HepG2 (cell line): ENCODE measurements at places on chromosomes 12 and 14. TPM values are rescaled to one million over a fixed set of nuclear protein-coding genes. Genes with fewer than 3 reads are reported as not detected.

Gene AJUBA
- 109 and 157 TPM in 2 replicates for total RNA-seq

Gene SLCO1B1
- not detected in 2 replicates for total RNA-seq

Gene TSPAN8
- total RNA-seq = 3.2 and 3.9 TPM in 2 replicates

Gene CCDC196
- total RNA-seq = not detected in 2 replicates

Gene BEST3
- not detected in 2 replicates for total RNA-seq

Gene TAS2R8
- 0.09 TPM in 1 of 2 replicates, not detected in the other for total RNA-seq

Gene NTN4
- 9.5 and 11.5 TPM in 2 replicates for total RNA-seq

DNA sequence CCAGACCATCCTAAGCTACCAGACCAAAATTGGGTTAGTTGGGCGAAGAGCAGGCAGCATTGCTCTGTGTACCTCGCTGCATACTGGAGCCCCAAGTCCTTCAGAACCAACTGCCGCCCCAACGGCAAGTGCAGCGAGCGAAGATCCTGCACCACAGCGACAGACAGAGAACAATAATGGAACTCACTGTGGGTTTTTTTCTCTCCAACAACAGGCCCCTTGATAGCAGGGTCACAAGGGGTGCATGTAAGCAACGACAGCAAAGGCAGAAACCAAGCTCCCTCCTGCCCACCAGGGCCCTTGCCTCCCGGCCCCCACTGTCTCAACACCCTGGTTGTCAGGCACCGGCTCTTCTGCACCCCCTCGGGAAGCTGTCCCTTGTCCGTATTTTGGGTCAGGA lies 39.0 kb downstream of the RNF34 start:
- no peaks in the 10 kb centered on the region for H3K4me1 ChIP-seq
- DNase-seq = no peak
- no peak overlapping the region for H3K27ac ChIP-seq
- peaks cover 34% of the 10 kb centered on the region for H3K36me3 ChIP-seq
- H3K27me3 ChIP-seq = no peaks in the 10 kb centered on the region

- DNase-seq = no peak
- H3K4me1 ChIP-seq = peaks cover 36% of the 10 kb centered on the region
- H3K27ac ChIP-seq = no peak overlapping the region
- no peaks in the 10 kb centered on the region for H3K36me3 ChIP-seq
- no peak overlapping the region for H3K4me3 ChIP-seq
- no peaks in the 10 kb centered on the region for H3K27me3 ChIP-seq
These were observed 33.6 kb downstream of the RPGRIP1 start for GRCh38 chr14:21313512-21313911.

DNA sequence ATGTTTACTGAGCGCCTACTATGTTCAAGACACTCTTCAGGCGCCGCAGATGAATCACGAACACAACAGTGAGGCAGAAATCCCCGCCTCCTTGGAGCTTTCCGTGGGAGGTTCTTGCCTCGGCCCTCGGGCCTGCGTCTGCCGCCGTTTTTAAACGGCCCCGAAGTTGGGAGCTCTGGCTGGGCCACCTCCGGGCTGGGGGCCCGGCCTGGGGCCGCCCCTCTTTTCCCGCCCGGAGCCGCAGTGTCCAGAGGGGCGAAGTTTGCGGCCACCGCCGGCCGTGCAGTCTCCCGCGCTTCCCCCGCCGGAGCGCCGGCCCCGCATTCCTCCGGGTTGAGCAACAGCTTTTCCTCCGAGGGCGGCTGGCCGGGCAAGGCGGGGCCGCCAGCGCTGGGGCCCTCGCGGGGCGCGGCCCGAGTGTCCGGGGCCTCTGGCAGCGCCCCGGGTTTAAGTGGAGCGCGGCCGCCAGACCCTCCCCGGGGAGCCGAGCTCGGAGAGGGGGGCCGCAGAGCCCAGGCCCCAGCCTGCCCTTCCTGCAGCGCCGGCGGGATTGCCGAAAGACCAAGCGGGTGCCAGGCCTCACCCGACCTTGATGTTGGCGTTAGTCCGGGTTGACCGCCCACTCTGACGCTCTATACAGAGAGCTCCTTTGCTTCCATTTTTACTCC lies 18.7 kb upstream of the CTDSP2 start:
- peaks cover 65% of the 10 kb centered on the region for H3K27me3 ChIP-seq
- H3K36me3 ChIP-seq = no peaks in the 10 kb centered on the region
- H3K4me3 ChIP-seq = peak overlapping the region; percentile 74
- H3K4me1 ChIP-seq = peaks cover 15% of the 10 kb centered on the region
- no peak overlapping the region for H3K27ac ChIP-seq

DNA sequence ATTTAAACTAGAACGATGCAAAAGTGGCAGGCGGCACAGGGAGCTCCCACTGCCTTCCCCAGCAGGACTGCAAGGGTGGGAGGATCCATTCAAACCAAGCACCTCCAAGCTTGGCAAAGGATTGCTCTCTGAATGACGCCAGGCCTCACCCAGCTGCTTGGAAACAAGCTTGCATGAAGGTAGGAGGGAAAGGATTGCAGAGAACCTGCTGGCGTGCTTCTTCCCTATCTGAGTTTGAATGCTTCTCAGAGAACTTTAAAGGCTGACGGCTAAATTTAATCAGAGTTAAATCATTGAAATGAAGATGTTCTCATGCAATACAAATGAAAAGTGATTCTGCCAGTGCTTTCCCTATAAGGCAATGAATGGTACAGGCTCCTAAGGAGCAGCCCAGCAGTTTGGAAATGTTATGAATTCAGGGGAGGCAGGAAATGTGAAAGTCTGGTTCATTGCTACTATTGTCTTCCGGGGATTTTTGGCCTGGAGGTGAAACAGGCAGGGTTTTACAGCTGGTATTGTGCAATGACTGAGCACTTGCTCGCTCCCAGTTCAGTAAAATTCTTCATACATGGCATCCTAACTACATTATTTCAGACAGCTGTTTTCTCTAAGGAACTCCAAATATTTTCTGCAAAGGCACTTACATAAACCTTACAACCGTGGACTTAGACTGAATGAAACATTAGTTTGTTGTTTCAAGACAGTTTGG lies 31.9 kb upstream of the DUSP6 start:
- peak overlapping the region; percentile 51 for H3K4me3 ChIP-seq
- DNase-seq = peak; percentile 66
- H3K27me3 ChIP-seq = no peaks in the 10 kb centered on the region
- peak overlapping the region; percentile 81 for H3K27ac ChIP-seq

DNA sequence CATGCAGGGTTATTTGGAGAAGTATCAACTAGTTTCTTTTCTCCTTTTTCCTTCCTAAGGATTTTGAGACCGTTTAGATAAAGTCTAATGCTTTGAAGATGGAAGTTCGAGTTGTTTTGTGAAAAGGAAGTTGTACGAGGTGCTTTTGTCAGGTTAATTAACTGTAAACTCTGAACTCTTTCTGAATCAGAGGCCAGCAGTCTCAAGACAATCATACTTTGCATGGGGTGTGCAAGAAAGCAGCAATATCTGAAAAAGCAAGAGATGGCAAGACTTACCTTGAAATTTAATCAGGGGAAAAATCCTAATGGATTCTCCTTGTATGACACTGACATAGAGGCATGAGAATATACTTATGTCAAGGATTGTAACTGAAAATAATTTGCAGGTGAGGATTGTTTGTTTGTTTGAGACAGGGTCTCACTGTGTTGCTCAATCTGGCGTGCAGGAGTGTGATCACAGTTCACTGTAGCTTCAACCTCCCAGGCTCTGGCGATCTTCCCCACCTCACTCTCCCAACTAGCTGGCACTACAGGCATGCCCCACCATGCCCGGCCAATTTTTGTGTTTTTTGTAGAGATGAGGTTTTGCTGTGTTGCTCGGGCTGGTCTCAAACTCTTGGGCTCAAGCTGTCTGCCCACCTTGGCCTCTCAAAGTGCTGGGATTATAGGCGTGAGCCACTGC lies 170.2 kb upstream of the HMGA2 start:
- H3K4me1 ChIP-seq = no peaks in the 10 kb centered on the region
- H3K27ac ChIP-seq = no peak overlapping the region
- no peaks in the 10 kb centered on the region for H3K36me3 ChIP-seq
- H3K4me3 ChIP-seq = no peak overlapping the region
- H3K27me3 ChIP-seq = no peaks in the 10 kb centered on the region; the same call in 2 of the 3 replicates

- no peak overlapping the region for H3K27ac ChIP-seq
- no peaks in the 10 kb centered on the region for H3K36me3 ChIP-seq
- no peak overlapping the region for H3K4me3 ChIP-seq
- peaks cover 15% of the 10 kb centered on the region for H3K4me1 ChIP-seq
- no peaks in the 10 kb centered on the region for H3K27me3 ChIP-seq
These were observed 81.2 kb downstream of the MIPOL1 start for GRCh38 chr14:37278636-37279538.

DNA sequence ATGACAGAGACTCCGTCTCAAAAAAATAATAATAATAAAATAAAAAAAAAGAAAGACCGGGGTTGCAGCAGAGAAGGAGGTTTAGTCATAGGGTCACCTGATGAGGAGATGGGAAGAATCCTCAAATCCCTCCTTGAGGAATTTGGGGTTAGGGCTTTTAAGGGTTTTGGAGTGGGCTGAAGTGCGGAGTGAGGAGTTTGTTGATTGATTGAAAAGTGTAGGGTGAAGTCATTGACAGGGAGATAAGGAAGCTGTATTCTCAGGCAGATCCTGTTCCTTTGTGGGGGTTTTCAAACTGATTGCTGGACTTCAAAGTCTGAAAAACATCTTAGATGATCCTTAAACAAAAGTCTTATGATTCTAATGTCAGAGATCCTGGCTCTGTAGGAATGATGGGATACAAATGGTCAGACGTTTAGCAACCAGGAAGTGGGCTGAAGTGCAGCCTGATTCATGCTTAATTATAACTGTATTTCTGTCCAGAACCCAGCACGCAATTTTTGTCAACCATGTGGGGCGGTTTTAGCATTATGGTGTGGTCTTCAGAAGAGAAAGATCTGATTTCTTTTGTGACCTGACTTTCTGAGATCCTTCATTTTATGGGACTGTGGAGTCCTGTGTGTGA lies 16.0 kb downstream of the FNTB start:
- H3K27me3 ChIP-seq = no peaks in the 10 kb centered on the region
- no peak for DNase-seq
- peaks cover 9% of the 10 kb centered on the region for H3K36me3 ChIP-seq
- H3K27ac ChIP-seq = no peak overlapping the region

GRCh38 chr14:77053046-77053841 lies 24.7 kb upstream of the IRF2BPL start:
- DNase-seq = peak; percentile 70
- no peak overlapping the region for H3K27ac ChIP-seq
- H3K4me1 ChIP-seq = peaks cover 25% of the 10 kb centered on the region
- no peaks in the 10 kb centered on the region for H3K36me3 ChIP-seq
- no peak overlapping the region for H3K4me3 ChIP-seq

- no peak overlapping the region for H3K4me3 ChIP-seq
- no peaks in the 10 kb centered on the region for H3K27me3 ChIP-seq
- no peak overlapping the region for H3K27ac ChIP-seq
- no peaks in the 10 kb centered on the region for H3K4me1 ChIP-seq
- DNase-seq = no peak
- no peaks in the 10 kb centered on the region for H3K36me3 ChIP-seq
These were observed 24.9 kb downstream of the CPM start for GRCh38 chr12:68908076-68908475.

DNA sequence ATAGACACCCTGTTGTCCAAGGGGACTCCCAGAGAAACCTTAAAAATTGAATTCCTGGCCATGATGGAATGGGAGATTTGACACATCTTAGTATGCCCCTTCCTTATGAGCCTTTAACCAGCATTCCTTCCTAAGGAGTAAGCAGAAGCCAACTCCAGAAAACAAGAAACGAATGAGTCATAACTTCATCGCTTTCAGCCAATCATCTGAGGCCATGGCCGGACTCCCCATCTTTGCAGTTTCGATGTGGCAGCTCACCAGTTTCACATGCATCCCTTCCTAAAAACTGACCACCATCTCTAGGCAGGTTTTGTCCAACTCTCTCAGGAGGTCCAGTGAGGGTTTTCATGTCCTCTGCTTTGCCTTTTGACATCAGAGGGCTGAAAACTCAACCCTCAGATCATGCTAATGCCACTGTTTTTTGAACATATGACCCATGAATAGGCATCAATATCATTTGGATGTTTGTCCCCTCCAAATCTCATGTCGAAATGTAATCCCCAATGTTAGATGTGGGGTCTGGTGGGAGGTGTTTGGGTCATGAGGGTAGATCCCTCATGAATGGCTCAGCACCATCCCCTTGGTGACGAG lies 19.9 kb downstream of the DAAM1 start:
- H3K4me3 ChIP-seq = no peak overlapping the region
- peaks cover 27% of the 10 kb centered on the region for H3K4me1 ChIP-seq
- H3K36me3 ChIP-seq = no peaks in the 10 kb centered on the region; the same call in 2 of the 3 replicates
- H3K27ac ChIP-seq = no peak overlapping the region
- no peak for DNase-seq

GRCh38 chr14:37673439-37673838 lies 78.0 kb downstream of the TTC6 start:
- no peak overlapping the region for H3K4me3 ChIP-seq
- H3K36me3 ChIP-seq = no peaks in the 10 kb centered on the region
- no peak overlapping the region for H3K27ac ChIP-seq
- H3K27me3 ChIP-seq = no peaks in the 10 kb centered on the region
- H3K4me1 ChIP-seq = peaks cover 9% of the 10 kb centered on the region

DNA sequence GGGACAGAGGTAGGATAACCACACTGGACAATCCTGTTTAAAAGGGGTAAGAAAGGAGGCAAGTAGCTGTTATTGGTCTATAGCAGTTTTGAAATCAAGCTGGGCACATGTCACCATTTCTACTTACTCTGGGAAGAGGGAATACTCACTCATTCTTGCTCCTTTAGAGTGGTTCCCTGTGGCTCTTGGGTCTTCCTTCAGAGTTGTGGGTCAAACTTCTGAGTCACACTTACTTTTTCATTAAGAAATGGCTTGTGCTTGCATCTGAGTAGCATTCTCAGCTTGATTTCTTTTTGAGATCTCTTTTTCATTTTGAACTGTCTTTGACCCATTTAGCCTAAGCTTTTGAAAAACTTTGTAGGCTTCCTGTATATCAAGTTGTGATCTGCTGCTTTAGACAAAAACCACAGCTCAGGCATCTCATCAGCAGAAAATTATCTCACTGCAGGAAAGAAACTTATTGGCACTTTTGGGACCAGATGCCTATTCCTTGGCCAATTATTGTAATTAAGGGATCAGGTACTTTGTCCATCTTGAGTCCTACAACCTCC lies 122.2 kb downstream of the AEBP2 start:
- H3K36me3 ChIP-seq = no peaks in the 10 kb centered on the region
- no peaks in the 10 kb centered on the region for H3K27me3 ChIP-seq
- no peak for DNase-seq
- no peak overlapping the region for H3K4me3 ChIP-seq

GRCh38 chr12:128018067-128018466 lies 248.9 kb upstream of the TMEM132C start:
- H3K27me3 ChIP-seq = no peaks in the 10 kb centered on the region
- DNase-seq = no peak
- H3K36me3 ChIP-seq = no peaks in the 10 kb centered on the region
- H3K4me3 ChIP-seq = no peak overlapping the region
- no peaks in the 10 kb centered on the region for H3K4me1 ChIP-seq
- H3K27ac ChIP-seq = no peak overlapping the region

GRCh38 chr14:63737582-63738006 lies 9.7 kb upstream of the SGPP1 start:
- no peaks in the 10 kb centered on the region for H3K36me3 ChIP-seq
- no peaks in the 10 kb centered on the region for H3K4me1 ChIP-seq
- DNase-seq = no peak
- H3K4me3 ChIP-seq = no peak overlapping the region
- H3K27ac ChIP-seq = no peak overlapping the region
